Heart right ventricle (tissue), 16 donors: ENCODE measurements at places on chromosomes 5 and 9. TPM values are rescaled to one million over a fixed set of nuclear protein-coding genes. Genes with fewer than 3 reads are reported as not detected.

GRCh38 chr5:160064417-160064810, 54.8 kb downstream of the PWWP2A start:
- H3K27me3 ChIP-seq, result no peaks in the 10 kb centered on the region
- DNase-seq, result peak; percentile 40
- no peak overlapping the region for H3K27ac ChIP-seq
- no peaks in the 10 kb centered on the region for H3K4me1 ChIP-seq

DNA sequence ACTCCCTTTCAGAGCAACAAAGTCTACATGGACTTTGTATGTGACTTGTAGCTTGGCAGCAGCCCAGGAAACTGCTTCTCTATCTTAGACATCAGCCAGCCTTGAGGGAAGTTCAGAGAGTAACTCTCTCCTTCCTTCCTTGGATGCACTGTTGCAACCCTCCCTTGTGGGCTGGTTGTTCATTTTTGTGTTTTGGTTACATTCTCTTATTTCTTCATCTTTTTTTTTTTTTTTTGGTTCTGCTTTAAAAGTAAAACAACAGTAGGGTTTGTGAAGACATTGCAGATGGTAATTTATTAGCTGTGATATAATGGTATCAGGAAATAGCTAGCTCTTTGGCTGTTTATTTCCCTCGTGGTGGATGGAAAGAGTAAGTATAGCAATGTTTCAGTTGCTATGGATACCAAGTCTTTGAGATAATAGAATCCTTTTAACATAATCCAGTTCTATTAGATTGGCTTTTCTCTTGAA, 97.9 kb upstream of the MAMDC2 start:
- H3K4me3 ChIP-seq, result no peak overlapping the region
- H3K4me1 ChIP-seq, result no peaks in the 10 kb centered on the region
- no peaks in the 10 kb centered on the region for H3K27me3 ChIP-seq

GRCh38 chr5:81239613-81240012, 6.5 kb downstream of the CKMT2 start:
- no peak overlapping the region for H3K4me3 ChIP-seq
- H3K27me3 ChIP-seq, result no peaks in the 10 kb centered on the region
- peaks cover 64% of the 10 kb centered on the region for H3K4me1 ChIP-seq
- no peak for DNase-seq
- H3K36me3 ChIP-seq, result no peaks in the 10 kb centered on the region
- peak overlapping the region; percentile 14 for H3K27ac ChIP-seq

The RLN2 gene
- total RNA-seq, result 0.88 TPM

DNA sequence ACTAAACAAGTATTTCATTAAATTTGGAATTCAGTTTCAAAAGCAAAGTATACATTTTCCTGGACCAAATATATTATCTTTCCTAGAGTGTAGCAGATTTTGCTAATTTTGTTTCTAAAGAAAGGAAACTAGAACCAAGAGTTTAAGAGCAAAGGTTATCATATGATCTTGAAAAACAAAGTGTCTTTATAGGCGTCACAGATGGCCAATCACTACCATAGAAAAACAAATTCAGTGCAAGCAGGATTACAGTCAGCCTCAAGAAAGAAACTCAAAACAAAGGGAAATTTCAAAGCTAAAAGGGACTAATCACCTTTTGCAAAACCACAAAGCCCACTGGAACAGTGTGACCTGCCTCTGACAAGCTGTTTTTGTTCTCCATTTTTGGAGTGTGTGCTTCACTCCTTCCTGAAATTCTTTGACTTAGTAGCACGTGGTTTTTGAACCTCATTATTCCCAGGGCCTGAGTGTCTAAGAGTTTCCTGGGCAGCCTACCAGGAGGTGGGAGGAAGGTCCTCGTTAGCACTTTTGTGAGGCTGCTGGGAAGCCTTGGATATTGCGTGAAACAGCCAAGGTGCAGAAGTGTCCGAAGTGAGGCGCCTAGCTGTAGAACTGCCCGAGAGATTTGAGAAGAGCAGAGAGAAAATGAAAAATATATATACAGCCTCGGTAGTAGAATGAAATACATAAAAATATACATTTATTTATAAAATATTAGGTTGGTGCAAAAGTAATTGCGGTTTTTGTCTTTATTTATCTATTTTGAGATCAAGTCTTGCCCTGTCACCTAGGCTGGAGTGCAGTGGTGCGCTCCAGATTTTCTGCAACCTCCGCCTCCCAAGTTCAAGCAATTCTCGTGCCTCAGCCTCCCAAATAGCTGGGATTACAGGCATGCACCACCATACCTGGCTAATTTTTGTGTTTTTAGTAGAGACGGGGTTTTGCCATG, 246.1 kb downstream of the MARCHF11 start:
- H3K27me3 ChIP-seq, result no peaks in the 10 kb centered on the region
- no peak for DNase-seq
- H3K4me3 ChIP-seq, result no peak overlapping the region
- H3K36me3 ChIP-seq, result peaks cover 34% of the 10 kb centered on the region
